ENCODE measurements at places on chromosomes 1 and 21. TPM values are rescaled to one million over a fixed set of nuclear protein-coding genes. Genes with fewer than 3 reads are reported as not detected.

Gene GBP4
- total RNA-seq = 27.0 TPM

Gene ENAH
- 46.1 TPM for total RNA-seq

Gene HAO2
- not detected for total RNA-seq

Gene MFAP2
- 133 TPM for total RNA-seq

Gene SPRR2E
- total RNA-seq = not detected

Gene TRIM67
- total RNA-seq = 0.58 TPM

Gene ADAMTSL4
- 1.3 TPM for total RNA-seq

Gene AMY1B
- total RNA-seq = not detected

DNA sequence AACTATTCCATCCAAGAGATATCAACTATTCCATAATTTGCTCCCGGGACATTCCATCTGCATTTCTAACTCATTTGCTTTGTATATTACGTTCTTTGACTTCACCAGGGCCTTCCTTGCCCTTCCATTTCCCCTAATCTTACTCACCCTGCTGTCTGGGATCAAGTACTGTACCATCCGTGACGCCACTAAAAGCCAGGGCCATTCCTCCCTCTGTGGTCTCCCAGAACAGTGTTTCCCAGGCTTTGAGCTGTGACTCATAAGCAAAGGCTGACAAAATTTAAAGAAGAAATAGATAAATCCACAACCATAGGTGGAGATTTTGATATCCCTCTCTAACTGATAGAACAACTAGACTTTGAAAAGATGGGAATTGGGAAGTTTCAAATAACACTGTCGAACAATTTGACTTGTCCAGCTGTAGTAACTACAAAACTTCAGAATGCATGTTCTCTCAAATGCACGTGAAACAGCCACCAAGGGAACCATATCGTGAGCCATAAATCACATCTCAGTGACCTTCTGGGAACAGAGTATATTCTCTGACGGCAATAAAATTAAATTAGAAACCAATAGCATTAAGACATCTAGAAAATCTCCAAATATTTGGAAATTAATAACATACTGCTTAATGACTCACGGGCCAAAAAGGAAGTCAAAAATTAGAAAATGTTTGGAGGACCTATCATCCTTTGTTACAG lies 501.0 kb downstream of the SETD4 start:
- no peak for DNase-seq

DNA sequence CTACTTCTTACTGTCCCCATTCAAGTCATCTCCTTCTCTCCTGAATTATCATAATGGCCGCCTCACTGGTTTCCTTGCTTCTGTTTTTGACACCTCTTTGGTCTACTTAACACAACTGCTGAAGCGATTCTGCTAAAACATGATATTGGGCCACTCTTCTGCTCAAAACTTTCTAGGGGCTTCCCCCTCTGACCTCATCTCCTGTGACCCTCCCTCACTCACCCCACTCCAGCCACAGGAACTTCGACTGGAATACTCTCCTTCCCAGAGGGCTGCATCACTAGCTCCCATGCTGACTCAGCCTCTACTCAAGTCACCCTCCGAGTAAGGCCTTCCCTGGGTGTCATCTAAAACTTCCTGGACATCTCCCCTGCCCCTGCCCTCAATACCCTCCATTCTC lies 35.7 kb downstream of the NRIP1 start:
- DNase-seq = no peak

DNA sequence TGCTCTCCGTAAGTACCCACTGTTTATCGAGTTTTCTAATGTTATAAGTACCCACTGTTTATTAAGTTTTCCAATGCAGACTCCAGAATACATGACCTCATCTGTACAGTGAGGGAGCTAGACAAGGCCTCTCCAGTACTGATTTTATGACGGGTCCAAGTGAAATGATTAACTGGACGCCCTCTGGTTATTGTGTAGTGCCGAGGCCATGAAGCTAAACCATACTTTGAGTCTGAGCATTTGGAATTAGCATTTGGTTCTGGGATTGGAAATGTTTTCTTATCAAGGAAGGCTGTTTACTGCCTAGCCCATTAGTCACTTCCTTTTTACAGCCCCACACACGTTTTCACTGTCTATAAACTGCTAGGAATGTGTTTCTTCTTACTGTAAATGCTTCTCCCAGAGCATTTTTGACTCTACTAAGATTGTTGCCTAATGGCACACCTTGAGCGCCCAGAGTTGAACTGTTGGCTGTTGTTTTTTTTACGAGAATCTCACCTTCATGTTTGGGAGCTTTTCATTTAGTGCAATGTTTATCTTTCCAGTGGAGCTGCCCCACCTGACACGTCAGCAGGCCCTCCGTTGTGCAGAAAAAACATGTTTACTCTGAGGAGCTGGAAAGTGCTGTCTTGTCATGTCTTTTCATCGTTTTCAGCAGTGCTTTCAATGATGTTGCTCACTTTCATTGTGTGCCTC lies 26.9 kb downstream of the SPATA46 start:
- peak; percentile 85 for DNase-seq

DNA sequence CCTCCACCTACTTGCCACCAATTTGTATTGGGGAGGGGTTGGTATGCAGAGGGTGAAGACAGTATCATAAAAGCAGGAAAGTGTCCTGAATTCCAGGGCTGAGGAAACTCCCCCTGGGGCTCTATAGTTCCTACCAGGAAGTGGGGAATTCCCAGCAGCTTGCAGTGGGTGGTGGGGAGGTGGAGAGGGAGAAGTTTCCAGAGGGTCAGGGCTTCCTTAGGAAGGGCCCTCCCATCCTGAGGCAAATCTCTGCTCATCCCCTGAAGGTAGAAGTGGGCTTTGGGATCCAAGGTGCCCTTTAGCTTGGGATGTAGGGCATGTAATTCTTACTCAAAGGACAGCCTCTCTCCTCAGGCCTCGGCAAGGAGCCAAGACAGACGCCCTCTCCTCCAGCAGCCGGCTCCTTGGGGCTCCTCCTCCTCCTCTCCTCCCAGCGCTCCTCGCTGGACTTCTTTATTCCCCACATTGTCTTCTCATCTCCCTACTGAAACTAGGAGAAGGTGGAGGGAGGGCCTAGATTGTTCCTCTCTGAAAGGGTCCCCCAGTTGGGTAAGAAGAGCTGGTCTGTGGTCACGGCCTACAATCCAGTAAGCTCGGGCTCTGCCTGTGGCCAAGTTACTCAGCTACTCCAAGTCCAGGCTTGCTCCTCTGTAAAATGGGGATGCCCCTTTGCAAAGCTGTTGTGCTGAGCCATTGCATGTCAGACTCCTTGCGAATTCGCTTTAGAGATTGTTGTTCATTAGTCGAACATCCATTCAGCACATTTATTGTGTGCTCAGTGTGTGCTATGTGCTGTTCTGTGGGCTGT lies 17.9 kb upstream of the CSF1 start:
- DNase-seq = no peak

- DNase-seq = no peak
Measured at GRCh38 chr1:228141226-228142044, 1.4 kb downstream of the GUK1 start.

DNA sequence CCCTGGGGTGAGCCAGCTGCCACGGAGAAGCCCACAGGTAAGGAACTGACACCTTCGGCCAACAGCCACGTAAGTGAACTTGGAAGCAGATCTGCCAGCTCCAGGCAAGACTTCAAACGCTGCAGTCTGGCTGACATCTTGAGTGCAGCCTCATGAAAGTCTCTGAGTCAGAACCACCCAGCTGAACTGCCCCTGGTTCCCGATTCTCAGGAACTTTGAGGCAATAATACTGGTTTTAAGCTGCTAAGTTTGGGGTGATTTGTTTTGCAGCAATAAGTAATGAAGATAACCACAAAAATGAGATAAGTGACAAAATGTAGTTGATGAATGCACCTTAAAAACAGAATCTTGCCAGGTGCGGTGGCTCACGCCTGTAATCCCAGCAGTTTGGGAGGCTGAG lies 48.5 kb downstream of the MAP3K7CL start:
- no peak for DNase-seq

GRCh38 chr1:191279266-191279800 lies 801.7 kb upstream of the BRINP3 start:
- DNase-seq = no peak

DNA sequence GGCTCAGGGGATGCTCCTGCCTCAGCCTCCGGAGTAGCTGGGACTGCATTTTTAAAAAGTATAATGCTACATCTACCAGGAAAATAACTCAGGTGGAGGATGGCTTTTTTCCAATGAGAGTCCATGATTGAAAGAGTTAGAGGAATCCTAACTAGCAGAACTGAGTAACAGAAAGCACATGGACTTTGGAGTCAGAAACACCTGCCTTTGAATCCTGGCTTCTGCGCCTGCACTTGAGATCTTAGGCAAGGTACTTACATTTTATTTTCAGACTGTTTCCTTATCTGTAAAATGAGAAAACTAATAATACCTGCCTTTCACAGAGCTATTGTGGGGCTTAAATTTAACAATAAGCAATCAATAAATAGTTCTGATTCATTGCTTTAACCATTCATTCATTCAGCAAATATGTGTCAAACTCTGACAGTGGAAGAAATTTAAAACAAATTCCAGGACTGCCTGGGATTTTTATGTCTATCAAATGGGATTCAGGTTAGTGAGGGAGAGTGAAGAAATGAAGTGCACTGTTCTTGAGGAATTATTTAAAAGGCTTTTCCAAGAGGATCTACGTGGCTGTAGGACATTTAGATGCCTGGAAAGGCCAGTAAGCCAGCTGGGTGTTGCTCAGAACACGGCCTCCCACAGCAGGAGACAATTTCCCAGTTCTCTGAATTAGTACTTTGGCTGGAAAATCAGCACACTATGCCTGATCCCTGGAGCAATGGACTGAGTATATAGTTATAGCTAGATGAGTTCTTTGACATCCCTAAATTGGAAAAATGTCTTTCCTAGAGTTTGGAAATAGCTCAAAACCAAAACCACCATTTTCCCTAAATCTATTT lies 12.8 kb upstream of the LBR start:
- DNase-seq = no peak

DNA sequence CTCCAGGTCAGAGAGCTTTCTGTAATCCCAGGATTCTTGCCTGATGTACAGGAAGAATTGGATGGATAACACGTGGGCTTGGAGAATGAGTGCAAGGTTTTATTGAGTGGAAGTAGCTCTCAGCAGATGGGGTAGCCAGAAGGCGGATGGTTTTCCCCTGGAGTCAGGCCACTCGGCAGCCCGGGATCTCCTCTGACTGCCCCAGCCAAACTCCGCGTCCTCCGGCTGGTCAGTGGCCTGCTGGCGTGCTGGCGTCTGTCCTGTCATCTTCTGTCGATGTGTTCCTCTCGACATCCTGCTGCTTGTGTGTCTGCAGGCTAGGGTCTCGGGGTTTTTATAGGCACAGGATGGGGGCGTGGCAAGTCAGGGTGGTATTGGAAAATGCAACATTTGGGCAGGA lies 27.4 kb upstream of the GJA9 start:
- no peak for DNase-seq

GRCh38 chr1:173117761-173118160 lies 67.0 kb upstream of the TNFSF18 start:
- no peak for DNase-seq

DNA sequence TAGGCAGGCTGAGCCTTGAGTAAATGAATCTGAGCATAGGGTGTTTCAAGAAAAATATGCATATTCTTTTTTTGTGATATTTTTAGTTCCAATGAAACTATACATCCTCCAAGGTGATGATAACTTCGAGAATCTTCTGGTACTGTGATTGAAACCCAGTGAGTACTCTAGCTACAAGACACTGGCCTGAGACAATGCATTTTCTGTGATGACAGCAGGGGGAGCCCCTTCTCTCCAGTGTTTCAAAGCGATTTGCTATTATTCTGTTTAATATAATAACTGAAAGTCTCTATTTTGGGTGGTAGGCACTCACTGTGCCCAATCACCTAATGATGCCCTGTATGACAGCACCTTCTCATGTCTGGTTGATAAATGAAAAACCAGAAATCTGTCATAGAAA lies 12.1 kb downstream of the IRF2BP2 start:
- DNase-seq = no peak

- no peak for DNase-seq
Measured at GRCh38 chr1:231032963-231033362, 7.1 kb downstream of the FAM89A start.

- no peak for DNase-seq
Measured at GRCh38 chr1:210743038-210743437, 390.9 kb downstream of the KCNH1 start.

DNA sequence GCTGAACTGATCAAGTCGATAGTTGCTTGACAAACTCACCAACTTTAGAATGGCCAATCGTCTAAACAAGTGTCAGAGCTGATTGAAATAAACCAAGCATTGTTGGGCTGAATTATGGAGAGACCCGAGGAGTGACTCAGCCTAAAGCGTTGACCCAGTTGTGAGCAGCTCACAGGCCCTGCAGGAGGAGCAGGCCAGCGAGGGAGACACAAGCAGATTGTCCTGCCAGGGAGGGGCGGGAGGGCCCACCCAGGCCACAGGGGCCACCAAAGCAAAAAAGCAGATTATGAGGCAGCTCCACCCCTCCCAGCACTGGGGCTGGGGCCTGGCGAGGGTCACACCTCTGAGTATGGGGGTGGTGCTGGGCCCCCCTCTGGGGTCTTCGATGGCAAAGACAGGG lies 10.1 kb upstream of the MATN1 start:
- no peak for DNase-seq

DNA sequence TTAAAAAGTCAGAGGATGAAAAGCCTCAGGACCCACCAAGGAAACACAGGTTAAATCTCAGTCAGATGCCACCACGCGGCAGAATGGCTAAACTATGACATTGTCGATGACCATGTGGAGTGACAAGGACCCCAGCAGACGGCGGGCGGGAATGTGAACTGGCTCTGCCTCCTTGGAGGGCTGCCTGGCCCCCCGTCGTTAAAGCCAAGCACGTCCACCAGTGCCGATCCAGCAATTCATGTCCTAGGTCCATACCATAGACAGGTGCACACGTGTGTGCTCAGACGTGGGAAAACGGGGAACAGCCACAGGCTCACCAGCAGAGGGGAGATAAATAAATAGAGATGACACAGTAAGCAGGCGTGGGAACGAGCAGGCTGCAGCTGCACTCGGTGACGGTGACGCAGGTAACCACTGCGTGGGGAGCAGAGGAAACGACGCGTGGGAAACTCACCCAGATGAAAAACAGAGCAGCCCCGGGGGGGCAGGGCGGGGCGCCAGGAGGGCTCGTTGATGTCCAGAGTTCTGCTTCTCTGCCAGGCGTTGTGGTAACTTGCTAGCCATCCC lies 28.3 kb upstream of the PCBP3 start:
- no peak for DNase-seq
